ENCODE measurements at places on chromosomes 5 and 9. TPM values are rescaled to one million over a fixed set of nuclear protein-coding genes. Genes with fewer than 3 reads are reported as not detected.

The HAPLN1 gene
- not detected for polyA plus RNA-seq

The GFRA3 gene
- not detected for polyA plus RNA-seq

The MAST4 gene
- polyA plus RNA-seq = 19.8 TPM

The ORM1 gene
- not detected for polyA plus RNA-seq

- no peaks in the 10 kb centered on the region for H3K36me3 ChIP-seq
- H3K4me1 ChIP-seq = no peaks in the 10 kb centered on the region
- DNase-seq = no peak
- no peak overlapping the region for H3K4me3 ChIP-seq
These were observed 191.2 kb downstream of the PALM2AKAP2 start for GRCh38 chr9:109971226-109971625.

GRCh38 chr5:115686738-115687074, 60.9 kb upstream of the TMED7 start:
- no peak overlapping the region for H3K27ac ChIP-seq
- H3K4me3 ChIP-seq = no peak overlapping the region
- no peaks in the 10 kb centered on the region for H3K36me3 ChIP-seq
- no peak for DNase-seq
- no peaks in the 10 kb centered on the region for H3K4me1 ChIP-seq
- H3K27me3 ChIP-seq = no peaks in the 10 kb centered on the region
